ENCODE measurements at places on chromosomes 12 and 14.

DNA sequence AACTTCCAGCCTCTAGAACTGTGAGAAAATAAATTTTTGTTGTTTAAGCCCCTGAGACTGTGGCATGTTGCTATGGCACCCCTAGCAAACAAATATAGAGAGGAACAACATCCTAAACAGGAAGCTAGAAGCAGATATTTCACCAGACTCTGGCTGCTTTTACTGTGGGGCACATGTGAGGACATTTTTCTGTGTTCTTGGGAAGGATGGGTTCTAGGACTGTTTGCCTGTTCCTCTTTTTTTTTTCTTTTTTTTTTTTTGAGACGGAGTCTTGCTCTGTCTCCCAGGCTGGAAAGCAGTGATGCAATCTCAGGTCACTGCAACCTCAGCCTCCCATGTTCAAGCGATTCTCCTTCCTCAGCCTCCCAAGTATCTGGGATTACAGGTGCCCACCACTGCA is 4.2 kb upstream of the HRK start:
- no peak for DNase-seq

- DNase-seq: no peak
These were observed 220.1 kb downstream of the BCAT1 start for GRCh38 chr12:24728826-24729225.

DNA sequence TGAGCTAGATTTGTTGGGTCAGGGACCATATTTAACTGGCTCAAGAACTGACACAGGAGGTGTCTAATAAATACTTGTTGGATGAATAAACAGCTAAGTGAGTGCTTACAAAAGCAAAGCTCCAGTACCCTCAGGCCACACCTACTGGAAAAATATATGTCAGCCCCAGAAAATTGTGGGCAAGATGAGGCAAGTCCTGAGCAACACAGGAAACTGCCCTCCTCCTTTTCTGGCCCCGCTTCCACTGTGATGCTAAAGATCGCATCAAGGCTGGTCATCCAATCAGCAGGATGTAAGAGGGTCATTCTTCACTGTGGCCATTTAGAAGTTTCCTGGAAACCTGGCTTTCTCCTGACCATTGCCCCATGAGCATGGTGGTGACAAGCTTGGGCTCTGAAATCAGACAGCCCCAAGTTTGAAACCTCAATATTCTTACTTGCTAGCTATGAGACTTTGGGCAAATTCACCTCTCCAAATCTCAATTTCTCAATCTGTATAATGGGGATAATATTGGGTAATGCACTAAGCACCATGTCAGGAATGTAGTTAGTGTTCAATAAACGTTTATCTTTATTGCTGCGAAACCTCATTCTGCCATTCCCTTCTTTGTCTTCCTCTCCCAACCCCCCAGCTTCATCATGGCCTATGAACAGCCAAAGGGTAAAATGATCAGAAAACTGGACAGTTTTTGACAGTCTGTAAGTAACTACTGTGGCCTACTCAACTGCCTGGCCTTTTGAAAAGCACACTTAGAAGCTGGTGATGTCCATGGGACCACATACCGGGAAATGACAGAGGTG is 139.3 kb upstream of the PZP start:
- DNase-seq: no peak

DNA sequence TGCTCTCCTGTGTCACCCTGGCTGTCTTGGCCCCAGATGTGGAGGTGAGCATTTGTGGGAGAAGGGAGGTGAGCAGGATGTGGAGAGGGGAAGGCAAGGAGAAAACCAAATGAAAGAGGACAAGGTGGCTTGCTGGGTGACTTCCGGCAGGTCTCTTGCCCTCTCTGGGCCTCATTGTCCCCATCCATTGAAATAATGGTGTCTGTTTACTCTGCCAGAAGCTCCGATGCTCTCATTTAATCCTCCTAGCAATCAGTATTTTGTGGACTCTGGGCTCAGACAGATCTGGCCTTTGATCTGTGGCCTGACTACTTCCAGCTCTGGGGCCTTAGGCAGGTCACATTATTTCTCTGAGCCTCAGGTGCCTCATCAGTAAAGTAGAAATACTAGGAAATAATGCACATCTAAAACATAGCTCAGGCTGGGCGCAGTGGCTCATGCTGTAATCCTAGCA is 30.6 kb downstream of the MVK start:
- no peak for DNase-seq

DNA sequence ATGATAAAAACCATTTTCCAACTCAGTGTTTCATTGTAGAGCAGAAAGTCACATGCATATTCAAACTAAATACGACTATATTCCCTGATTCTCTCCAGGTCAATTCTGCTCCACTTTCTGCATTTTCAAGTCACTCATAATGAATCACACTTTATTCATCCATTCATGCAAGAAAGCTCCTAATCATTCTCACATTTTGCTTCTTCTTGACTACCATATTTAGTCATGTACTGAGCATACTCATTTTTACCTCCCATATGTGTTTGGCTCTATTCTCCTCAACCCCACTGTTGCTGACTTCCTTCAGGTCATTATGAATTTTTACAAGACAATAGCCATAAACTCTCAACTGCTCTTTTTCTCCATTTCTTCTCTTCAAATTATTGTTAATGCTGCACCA is 43.4 kb upstream of the PIK3C2G start:
- no peak for DNase-seq

GRCh38 chr12:70463997-70464396 is 97.9 kb downstream of the KCNMB4 start:
- no peak for DNase-seq

All from dorsolateral prefrontal cortex (tissue), 122 donors.